ENCODE measurements at places on chromosomes 7 and 10.

- DNase-seq = no peak
Observed at GRCh38 chr10:78437407-78437768, 403.7 kb downstream of the RPS24 start.

- DNase-seq = no peak
Observed at GRCh38 chr10:118927321-118927720, 102.2 kb upstream of the NANOS1 start.

- DNase-seq = no peak
Observed at GRCh38 chr7:85833066-85833465, 646.2 kb upstream of the SEMA3D start.

GRCh38 chr7:92669616-92670165 lies 79.5 kb upstream of the FAM133B start:
- DNase-seq = no peak

- DNase-seq = no peak
Observed at GRCh38 chr7:93142127-93142526, 6.1 kb downstream of the SAMD9L start.

DNA sequence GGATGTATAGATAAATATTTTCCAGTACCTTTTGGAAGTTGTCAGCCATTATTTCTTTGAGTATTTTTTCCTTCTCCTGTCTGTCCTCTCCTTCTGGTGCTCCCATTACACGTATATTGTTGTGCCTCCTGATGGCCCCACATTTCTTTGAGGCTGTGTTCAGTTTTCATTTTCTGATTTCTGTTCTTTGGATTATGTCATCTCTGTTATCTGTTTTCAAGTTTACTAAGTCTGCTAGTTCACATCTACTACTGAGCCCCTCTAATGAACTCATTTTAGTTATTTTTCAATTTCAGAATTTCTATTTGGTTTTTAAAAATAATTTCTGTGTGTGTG lies 16.3 kb downstream of the RBM33 start:
- no peak for DNase-seq

GRCh38 chr10:113616244-113617074 lies 47.4 kb downstream of the NRAP start:
- DNase-seq = peak; percentile 23

GRCh38 chr7:81298951-81299666 lies 380.3 kb upstream of the SEMA3C start:
- DNase-seq = no peak

DNA sequence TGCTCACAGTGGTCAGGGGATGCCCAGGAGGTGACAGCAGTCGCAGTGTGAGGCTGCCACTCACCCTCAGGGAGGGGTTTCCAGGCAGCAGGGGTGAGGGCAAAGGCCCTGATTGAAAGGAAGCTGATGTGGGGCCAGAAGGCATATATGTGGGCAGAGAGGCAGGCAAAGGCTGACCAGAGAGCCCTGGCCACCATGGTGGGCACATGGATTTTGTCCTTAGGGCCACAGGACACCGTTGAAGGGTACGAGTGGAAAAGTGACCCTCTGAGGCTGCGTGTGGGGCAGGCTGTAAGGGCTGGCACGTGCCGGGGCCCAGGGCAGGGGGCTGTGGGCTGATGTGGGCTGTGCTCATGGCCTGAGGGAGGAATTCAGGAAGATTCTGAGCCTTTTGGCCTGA lies 57.5 kb upstream of the ZNF32 start:
- no peak for DNase-seq

GRCh38 chr7:89837515-89837914 lies 316.8 kb upstream of the STEAP1 start:
- no peak for DNase-seq

DNA sequence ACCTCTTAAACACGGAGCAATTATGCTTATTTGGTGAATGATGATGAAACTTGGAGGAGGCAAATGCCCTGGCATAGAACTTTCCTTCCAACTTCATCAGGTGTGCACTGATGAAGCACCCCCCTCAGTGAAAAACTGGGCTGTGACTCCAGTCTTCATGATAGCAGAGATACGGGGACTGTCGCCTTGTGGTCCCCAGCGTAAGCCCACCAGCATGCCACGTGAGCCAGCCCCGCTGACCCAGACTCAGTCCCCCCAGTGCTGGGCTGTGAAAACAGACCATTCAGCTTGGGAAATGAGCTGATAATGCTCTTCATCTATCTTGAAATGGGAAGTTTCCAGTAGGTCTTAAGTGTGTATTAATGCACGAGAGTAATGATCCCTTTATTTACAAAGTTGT lies 177.0 kb downstream of the SNX10 start:
- DNase-seq = no peak

- DNase-seq = no peak
Observed at GRCh38 chr10:98262571-98262970, 5.4 kb downstream of the LOXL4 start.

DNA sequence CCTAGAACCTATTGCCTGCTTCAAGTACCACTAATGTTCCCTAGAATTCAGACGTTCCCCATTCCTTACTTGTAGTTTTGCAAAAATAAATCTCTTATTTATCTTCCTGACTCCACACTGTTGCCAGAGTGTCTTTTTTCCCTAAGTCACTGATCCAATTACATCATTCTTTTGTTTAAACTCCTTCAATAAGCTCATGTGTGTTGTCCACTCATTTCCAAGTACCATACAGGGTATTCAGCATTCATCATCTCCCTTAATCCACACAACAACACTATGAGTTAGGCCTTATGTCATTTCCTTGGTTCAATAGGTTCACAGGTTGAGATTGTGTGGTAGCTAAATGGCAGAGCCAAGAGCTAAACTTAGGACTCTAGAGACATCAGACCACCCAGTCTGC lies 119.9 kb upstream of the RHOBTB1 start:
- no peak for DNase-seq

GRCh38 chr7:150850273-150850672 lies 2.0 kb upstream of the AOC1 start:
- no peak for DNase-seq

- no peak for DNase-seq
Observed at GRCh38 chr10:125201108-125201524, 40.8 kb upstream of the CTBP2 start.

DNA sequence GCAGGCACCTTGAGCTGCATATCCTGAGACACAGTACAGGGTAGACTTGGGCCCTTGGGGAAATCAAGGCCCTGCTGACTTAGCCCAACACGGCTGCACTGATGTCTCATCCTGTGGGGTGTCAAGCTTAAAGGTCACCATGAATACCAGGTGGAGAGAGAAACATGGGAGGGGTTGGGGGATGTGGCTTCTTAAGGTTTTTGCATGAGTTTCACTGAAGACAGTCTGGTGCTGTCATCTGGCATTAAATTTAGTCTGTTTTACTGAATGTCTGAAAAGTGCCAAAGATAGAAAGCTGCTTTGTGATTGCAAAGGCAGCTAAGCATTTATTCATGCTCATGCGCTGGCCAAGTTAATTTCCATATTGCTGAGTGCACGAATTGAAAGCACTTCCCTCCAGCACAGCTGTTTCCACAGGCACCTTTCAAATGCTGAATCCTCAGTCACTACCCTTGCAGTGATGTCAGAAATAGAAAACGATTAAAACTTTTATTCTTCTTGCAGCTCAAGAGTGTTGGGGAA lies 102.1 kb downstream of the OSBPL3 start:
- no peak for DNase-seq

DNA sequence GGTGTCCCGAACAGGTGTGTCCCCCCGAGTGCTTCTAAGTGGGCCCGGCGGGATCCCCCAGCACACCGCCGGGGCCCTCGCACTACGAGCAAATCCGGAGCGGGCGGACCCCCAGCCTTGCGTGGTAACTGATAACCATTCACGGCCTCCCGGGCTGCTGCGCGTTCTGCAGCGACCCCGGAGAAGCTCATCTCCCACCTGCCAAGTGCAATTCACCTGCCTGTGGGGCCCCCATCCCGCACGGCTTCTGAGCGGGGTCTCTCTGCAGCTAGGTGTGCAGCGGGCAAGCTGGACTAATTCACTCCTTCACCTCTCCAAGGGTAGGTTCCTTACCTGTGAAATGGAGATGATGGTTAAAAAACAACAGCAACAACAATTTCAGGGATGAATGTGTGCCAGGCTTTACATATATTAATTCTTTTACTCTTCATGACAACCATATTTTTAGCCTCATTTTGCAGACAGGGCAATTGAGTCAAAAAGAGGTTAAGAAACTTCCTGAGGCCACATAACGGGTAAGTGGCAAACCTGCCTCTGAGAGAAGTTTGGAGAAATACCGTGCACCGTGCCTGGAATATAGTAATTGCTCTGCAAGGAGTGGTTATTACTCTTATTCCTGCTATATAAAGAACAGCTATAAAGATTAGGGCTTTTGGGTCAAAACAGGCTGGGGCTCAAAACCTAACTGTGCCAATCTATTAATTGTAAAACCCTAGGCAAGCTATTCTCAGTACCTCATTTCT lies 652 bp upstream of the PODXL start:
- no peak for DNase-seq

DNA sequence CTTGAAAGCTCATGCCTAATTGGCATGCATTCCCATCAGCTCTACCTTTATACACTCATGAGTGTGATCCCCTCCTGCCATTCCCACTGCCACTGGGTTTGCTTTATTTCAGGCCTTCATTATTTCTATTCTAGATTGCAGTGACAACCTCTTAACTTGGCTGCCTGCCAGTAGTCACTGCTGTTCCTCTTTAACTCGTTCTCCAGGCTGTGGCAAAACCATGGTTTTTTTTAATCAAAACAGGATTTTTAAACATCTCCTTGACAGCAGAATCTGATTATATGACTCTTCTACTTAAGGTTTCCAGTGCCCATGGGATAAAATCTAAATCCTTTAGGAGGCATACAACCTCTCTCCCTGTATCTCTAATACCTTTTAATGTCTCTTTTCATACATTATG lies 223.7 kb upstream of the PCDH15 start:
- DNase-seq = no peak

GRCh38 chr7:130479716-130480400 lies 12.0 kb upstream of the MEST start:
- DNase-seq = no peak

DNA sequence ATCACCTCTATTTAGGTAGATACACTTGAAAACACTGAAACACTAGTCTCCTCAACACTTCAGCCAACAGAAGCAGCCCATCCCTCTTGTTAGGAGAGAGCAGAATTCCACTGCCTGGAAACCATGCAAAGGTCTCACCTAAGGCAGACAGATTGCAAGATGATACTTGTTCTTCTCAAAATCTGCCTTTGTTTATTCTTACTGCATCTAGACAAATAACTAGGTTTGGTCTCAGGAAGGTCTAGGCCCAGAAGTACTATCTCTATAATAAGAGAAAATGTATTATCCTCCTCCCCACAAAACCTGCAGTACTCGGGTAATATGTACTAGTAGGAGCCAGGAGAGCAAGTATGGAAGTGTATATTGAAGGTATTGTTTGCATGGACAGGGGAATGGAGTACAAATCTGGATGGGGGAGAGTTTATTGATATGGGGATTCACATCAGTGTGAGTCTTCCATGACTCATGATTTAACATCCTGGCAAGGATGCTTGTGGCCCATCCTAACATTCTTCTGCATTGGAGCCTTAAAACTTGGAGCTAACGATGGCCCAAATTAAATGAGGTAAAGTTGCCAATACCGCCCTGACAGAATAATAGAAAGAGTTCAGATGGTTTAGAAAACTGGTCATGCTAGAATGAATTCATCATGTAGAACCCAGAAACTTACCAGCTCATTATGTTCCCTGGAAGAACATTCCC lies 109.2 kb downstream of the EPC1 start:
- DNase-seq = no peak

- DNase-seq = no peak
Observed at GRCh38 chr7:92614660-92615174, 24.5 kb upstream of the FAM133B start.

GRCh38 chr7:141949451-141949850 lies 2.7 kb upstream of the CLEC5A start:
- DNase-seq = no peak

- peak; percentile 30 for DNase-seq
Observed at GRCh38 chr10:123009105-123009820, 457 bp downstream of the ACADSB start.

DNA sequence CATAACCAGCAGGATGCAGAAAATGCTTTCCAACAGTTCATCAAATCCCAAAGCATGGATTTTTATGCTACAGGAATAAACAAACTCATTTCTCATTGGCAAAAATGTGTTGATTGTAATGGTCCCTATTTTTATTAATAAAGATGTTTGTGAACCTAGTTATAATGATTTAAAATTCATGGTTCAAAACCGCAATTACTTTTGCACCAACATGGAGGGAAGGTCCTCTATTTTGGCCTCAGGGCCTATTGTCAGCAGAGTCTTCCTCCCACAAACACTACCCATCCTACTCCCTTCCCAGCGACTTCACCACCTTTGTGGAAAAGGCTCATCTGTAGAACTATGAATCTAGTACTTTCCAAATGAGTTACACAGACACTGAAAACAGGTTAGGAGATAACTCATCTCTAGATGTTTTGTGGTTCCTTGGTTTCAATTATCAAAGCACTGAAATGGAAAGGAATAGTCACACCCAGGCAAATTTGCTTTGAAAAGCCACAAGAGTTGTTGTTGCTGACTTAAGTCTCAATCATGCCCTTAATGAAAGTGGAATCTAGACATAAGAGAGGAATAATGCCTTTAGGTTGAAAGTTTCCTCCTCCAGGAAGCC lies 59.4 kb upstream of the FRMD4A start:
- DNase-seq = no peak

DNA sequence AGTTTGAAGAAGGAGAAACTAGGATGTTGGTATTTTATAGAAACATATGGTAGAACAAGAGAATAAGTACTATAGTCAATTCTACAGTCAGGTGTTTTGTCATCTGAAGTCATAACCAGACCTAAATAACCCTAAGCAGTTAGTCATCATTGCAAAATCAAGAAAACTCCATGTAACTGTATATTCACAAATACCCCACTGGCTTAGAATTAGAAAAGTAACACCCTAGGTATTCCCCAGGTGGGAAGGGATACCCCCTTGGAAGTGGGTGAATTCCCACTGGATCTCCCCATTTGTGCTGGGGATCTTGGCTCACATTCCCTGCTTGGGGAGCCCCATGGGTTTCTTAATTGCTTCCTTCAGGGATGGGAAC lies 45.9 kb upstream of the ITGB8 start:
- no peak for DNase-seq

- DNase-seq = no peak
Observed at GRCh38 chr7:33485747-33486493, 356.6 kb downstream of the BBS9 start.

DNA sequence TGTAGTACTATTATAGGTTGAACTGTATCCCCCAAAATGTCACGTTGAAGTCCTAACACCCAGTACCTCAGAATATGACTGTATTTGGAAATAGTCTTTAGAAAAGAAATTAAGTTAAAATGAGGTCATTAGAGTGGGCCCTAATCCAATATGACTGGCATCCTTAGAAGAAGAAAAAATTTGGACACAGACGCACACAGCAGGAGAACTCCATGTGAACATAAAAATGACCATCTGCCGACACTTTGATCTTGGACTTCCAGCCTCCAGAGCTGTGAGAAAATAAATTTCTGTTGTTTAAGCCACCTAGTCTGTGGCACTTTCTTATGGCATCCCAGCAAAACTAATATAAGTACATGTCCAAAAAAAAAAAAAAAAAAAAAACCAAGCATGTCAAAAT lies 225.8 kb downstream of the PARD3 start:
- no peak for DNase-seq

GRCh38 chr7:121082400-121083101 lies 94.0 kb downstream of the CPED1 start:
- DNase-seq = no peak

- DNase-seq = peak; percentile 53
Observed at GRCh38 chr10:8043569-8044306, 10.8 kb upstream of the GATA3 start.

- DNase-seq = no peak
Observed at GRCh38 chr10:49230004-49230403, 41.8 kb upstream of the TMEM273 start.

- no peak for DNase-seq
Observed at GRCh38 chr7:127904670-127904985, 126.6 kb downstream of the LRRC4 start.

- DNase-seq = no peak
Observed at GRCh38 chr10:69491611-69492010, 40.3 kb downstream of the TSPAN15 start.
